ENCODE measurements at places on chromosomes 2 and 18.

GRCh38 chr2:62881162-62881795 lies 169.4 kb upstream of the OTX1 start:
- DNase-seq = no peak

DNA sequence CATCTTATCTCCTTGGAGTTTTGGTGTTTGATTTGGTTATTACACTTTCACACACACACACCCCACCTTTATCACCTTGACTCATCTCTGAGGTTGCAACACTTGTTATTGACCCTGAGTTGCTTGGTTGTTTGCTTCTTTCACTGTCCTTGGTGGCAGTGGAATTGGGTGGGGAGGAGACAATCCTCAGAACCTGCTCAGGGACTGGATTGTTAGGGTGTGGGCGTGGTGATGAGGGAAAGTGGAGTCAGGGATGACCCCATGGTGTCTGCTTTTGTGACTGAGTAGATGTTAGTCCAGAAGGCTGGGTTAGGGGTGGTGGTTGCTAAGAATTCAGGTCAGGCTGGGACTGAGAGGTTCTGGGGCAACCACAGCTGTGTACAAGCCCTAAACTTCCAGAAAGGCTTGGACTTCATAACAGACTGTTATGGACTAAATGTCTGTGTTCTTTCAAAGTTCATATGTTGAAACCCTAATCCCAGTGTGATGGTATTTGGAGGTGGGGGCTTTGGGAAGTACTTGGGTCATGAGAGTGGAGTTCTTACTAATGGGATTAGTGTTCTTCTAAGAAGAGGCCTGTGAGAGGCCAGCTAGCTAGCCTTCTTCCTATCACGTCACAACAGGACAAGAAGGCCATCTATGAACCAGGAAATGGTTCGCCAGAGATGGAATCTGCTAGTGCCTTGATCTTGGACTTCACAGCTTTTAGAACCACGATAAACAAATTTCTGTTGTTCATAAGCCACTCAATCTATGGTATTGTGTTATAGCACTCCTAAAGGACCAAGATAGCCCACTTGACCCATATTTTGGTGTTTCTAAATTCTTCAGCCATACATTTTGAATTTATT lies 3.4 kb upstream of the DIS3L2 start:
- DNase-seq = no peak

DNA sequence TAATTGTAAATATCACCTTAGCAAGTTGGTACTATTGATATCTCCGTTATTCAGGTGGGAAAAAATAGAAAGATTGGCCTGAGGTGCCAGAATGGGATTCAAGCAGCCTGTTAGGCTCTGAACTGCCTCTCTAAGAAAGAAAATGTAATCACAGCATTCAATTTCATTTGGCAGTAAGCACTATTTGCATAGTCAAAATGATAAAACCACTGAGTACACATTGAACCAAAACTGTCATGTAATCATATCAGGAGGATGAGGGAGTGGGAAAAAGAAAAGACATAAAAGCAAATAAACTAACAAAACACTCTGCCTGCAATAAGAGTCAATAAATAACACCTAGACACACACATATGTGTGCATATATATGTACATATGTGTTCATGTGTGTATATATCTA lies 103.9 kb upstream of the TACR1 start:
- no peak for DNase-seq

DNA sequence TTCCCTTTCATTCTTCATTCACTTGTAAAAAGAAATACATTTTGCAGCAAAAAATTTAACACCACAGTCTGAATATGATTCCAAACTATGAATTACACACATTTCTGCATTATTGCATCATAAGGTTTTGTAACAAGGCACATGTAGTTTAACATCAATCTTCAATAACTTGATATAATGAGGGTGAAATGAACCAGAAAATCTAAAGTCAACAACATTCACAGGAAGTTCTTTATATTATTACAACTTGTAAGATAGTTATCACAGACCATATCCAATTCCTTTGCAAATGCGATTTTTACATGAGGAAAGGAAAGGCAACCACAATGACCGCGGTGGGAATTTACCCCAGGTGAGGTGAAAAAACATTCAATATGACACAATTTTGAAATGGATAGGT lies 213.3 kb downstream of the NAPG start:
- DNase-seq = no peak

DNA sequence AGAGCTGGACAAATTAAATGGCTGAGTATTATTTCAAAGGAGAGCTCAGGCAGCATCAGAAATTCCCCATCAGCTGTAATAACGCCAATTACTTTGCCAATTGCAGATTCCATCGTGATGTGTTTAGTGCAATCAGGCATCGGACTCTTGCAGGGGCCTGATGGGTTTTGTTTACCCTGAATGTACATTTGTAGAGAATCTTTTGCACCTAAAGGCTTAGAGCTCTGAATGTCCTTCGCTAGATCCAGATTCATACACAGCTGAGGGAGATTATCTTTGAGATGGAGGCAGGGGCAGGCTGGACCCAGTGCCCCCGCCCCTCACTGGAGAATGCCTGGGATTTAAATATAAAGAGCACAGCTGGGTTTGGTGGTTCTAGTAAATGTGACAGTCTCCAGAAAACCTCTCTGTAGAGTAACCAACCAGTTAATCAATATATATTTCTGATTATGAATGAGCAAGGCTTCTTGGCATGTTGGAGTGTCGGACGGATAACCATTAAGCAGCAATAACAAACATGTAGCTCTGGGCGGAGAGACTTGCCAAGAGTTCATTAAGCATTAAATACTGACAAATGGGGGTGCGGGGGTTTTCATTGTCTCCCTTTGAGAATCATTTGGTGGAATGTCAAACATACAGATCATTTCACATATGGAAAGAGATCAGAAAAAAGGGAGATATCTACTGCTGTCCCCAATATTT lies 200.9 kb downstream of the SETBP1 start:
- no peak for DNase-seq

DNA sequence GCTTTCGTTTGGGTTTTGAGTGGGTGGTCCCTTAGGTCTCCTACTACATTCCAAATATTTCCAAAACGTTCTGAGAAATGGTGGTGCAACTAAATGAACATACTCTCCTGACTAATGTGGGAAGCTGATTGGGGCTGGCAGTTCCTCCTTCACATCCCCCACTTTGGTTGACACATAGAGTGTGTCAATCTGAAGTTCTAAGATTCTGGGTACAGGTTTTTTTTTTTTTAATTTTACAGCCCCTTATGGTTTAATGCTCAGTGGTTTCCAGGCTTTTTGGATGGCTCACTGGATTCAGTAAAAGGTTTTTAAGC lies 58.4 kb upstream of the ITGB6 start:
- no peak for DNase-seq

DNA sequence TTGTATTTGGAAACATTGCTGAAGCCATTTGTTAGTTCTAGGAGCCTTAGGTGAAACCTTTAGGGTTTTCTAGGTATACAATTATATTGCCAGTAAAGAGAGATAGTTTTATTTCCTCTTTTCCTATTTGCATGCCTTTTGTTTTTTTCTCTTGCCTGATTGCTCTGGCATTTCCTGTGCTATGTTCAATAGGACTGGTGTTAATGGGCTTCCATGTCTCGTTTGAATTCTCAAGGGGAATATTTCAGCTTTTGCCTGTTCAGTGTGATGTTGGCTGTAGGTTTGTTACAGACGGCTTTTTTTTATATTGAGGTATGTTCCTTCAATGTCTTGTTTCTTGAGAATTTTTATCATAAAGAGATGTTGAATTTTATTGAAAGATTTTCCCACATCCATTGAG lies 1054.9 kb upstream of the NXPH2 start:
- DNase-seq = no peak

DNA sequence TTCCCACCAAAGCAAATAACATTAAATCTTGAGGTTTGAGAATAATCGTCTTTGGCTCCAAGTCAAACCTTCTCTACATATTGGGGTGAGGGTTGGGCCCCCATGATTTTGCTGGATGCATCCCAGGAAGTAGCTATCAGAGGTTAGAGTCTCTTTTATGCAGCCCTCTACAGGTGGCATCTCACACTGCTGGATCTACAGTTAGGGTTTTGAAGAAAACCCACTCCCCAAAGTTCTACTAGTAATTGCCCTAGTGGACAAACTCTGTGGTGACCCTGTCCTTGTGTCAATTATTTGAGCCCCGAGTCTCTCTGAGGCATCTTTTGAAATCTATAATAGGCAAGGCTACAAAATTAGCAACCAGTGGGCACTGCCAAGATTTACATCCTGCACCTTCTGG lies 15.0 kb upstream of the REG1A start:
- DNase-seq = no peak

DNA sequence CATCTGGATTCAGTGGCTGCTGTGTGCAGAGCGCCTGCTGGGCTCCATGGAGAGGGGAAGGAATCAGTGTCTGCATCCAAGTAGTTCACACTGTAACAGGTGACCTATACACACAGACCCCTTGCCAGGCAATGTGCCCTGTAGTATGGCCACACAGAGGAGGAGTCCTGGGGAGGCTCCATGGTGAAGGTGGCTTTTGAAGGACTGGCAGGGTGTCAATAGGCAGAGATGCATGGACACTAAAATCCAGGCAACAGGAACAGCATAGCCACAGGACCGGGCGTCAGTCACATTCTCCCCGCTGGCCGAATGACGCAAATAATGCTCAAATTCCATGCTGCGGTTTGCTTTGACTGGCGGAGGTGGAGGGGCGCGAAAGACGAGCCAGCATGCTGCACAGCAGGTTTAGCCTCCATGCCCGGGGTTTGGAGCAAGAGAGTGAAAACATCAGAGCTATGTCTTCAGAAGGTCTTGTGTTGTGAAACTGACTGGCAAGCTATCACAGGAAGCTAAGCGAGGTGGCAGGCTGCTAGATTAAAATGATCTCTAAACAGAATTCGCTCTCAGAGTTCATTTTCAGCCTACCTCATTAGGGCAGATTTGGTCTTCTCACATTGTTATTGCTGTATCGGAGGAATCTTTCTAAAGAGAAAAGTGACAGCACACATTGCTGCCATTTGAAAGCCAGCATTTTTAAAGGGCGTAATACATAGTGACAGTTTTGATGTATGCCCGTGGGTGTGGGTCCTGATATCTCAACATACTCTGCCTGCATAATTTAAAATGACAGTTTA lies 1.2 kb upstream of the CHMP1B start:
- no peak for DNase-seq

DNA sequence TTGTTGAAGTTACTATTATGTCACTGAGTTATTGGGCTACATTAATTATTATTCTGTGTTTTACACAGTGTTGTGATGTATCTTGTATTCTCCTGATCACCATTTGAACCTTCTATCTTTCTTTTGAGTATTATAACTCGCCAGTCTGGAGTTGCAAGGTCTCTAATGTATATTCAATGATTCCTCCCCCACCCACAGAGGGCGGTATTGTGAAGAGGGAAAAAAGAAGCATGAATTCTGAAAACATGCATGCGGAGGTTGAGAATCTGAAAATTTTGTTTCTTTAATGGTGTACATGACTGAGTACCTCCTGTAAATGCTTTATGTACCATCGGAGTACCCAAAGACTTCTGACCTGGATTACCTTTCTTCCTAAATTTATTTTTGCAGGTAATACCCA lies 266.6 kb downstream of the NR4A2 start:
- no peak for DNase-seq

DNA sequence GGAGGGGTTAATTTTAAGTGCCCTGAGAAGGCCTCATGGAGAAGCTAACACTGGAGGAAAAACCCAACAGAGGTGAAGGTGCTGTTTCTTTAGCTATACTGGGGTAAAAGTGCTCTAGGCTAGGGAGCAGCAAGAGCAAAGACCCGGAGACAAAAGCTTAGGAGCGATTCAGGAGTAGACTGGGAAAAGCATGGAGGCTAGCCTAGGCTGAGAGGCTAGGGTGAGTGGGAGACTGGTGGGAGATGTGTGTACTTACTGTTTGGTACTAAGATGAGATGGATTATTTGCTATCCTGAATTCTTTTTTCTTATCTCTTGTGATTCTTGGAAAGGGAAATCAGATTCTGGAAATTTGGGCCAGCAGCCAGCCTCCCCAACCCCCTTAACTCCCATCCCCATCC lies 2.0 kb downstream of the GIGYF2 start:
- DNase-seq = no peak

DNA sequence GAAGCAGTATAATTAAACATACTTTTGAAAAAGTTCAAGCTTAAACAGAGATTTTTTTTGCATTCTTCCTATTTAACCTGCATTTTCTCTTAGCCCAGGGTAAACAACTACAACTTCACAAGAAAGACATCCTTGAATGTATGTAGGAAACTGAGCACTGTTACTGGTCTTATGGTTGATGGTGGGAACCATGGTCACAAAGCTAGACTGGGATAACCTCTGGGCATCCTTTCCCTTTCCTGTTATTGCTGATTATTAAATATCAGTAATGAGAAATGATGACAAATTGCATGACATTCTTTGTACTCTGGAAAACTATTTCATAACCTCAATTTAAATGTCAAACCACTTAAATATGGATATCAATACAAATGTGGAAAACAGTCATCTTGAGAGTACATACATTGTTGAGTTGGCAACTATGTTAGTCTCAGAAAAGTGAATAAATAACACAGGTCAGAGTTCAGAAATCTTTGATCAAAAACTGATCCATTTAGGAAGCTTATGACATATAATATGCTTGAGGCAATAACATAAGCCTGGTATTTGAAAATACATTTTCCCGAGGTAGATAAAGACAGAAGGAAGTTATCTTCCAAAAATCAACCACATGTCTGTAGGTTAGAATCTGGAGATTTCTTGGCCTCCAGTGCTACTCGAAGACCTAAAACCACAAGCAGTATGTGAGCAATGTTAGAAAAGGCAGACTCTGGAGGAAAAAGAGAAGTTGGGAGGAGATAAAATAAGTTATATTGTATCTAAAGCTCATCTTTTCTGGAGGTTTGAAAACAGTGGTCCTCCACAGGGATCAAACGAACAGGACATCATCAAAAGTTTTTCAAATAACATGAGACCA lies 65.2 kb upstream of the ST8SIA5 start:
- DNase-seq = no peak

DNA sequence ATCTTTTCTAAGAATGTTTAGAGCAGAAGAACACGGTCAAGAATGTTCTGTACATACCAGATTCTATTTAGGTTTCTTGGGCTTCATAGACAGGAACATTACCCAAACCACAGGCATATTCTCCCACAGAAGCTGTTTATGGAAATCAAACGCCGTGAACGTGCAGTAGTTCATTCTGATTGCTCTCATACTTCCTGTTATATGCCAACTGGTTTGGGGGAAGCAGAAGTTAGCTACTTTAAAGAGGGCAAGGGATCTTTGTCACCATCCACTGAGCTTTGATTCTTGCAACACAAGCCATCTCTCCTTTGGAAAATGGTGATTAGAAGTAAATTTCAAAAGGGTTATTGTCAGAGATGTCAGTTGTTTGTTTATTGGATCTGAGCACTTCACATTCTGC lies 182.2 kb upstream of the NRP2 start:
- no peak for DNase-seq

- no peak for DNase-seq
Measured at GRCh38 chr2:140185076-140185475, 1404.9 kb upstream of the NXPH2 start.
